Sciatic nerve (tissue), 2 donors: ENCODE measurements at places on chromosomes 4 and X.

DNA sequence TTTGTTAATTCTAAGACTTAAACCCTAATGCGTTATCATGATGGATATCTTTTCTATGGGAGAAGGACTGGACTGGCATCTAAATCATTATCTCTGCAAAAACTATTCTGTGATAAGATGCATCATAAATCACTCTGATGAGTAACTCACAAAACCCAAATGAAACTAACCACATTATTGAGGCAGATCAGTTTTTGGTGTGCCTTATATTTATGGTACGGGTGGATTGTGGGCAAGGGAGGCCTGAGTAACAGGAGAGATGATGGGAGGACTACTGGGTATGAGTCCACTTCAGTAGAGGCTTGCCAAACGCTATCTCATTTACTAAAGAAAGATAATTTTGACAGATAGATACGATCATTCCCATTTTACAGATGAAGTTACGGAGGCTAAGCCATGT, 66.4 kb upstream of the GUCY1A1 start:
- DNase-seq: no peak

DNA sequence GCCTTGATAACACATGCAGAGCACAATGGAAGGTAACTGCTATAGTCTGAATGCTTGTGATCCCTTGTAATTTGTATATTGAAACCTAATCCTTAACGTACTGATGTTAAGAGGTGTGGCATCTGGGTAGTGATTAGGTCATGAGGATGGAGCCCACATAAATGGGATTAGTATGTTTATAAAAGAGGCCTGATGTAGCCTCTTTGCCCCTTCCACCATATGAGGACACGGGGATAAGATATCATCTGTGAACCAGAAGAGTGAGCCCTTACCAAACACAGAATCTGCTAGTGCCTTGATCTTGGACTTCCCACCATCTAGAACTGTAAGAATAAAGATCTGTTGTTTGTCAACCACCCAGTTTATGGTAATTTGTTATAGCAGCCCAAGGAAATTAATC, 1074.2 kb upstream of the INTU start:
- no peak for DNase-seq

- DNase-seq: no peak
These were observed 298.7 kb upstream of the EPHA5 start for GRCh38 chr4:65968831-65969558.

DNA sequence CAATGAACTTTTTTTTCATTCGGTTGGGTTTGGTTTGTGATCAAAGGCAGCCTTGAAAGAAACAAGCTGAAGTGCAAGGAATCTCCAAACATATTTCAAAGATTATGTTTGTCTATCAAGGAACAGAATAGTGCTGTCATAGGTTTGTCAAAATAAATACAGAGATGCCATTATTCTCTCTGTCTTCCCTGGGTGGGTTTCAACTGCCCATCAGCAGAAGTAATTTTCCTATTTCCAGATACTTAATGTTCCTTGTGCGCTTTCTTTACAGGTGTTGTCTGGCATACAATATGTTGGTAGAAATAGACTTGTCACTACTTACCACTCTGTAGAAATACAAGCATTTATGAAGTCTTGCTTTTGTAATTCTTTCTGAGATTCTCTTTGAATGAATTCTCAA, 294.9 kb downstream of the PDHA2 start:
- no peak for DNase-seq

- no peak for DNase-seq
These were observed 104.9 kb upstream of the GIMD1 start for GRCh38 chr4:106473515-106473914.

- no peak for DNase-seq
These were observed 62.7 kb downstream of the FHDC1 start for GRCh38 chr4:152998861-152999260.

DNA sequence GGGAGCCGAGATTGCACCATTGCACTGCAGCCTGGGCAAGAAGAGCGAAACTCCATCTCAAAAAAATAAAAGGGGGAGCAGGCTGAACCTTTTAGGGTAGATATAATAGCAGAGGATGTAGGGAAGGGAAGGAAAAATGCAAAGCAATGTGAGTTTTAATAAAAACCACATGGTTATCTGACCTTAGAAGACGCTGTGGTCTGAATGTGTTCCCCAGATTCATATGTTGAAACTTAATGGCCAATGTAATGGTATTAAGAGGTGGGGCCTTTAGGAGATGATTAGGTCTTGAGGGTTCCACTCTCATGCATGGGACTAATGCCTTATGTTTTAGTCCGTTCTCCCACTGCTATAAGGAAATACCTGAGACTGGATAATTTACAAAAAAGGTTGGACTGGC, 114.1 kb upstream of the STX18 start:
- no peak for DNase-seq

DNA sequence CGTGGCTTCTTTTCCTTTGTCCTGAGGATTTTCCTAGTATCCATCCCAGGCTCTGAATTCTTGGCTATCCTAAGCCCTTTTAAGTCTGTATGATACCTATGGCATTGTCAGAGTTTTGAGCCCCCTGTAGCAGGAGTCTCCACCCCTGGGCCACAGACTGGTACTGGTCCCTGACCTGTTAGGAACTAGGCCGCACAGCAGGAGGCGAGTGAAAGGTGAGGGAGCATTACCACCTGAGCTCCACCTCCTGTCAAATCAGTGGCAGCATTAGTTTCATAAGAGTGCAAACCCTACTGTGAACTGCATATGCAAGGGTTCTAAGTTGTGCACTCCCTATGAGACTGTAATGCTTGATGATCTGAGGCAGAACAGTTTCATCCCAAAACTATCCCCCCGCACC, 216.1 kb downstream of the RAPGEF2 start:
- no peak for DNase-seq

GRCh38 chr4:1052231-1052671, 40.8 kb downstream of the FGFRL1 start:
- peak; percentile 47 for DNase-seq

GRCh38 chrX:50180073-50180940, 20.5 kb downstream of the AKAP4 start:
- no peak for DNase-seq

DNA sequence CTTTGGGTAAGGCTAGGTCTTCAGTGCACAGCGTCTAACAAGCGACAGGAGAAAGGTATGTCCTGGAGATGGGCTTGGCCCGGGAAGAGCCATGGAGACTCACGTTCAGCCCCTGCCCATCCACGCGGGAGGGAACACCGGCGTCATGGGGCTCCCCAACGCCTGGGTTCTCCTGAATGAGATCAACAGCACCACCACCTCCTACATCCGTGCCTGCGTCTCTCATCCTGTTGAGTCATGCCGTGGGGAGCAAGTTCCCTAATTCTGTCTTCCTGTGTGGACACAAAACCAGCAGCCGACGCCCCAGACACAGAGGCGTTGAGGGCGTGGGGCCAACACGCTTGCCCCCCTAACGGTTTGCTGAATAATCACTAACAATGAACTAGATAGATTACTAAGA, 20.1 kb upstream of the IL3RA start:
- DNase-seq: peak; percentile 66

DNA sequence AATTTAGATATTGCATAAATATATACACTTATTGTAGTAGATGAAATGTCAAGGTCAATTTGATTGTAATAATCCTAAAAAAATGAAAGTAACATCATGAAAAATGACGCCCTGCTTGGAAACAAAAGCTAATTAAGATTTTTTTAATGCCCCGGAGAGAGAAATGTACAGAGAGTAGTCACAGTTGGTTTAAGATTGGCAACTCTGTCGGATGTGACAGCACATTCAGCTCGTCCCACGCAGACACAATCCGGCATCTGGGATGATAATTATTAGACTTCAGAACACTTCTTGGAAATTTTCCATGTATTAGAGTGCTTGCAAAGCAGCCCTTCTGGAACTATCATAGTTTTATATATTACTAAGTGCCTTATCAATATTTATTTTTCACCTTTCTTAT, 478.0 kb downstream of the PDHA2 start:
- DNase-seq: no peak

DNA sequence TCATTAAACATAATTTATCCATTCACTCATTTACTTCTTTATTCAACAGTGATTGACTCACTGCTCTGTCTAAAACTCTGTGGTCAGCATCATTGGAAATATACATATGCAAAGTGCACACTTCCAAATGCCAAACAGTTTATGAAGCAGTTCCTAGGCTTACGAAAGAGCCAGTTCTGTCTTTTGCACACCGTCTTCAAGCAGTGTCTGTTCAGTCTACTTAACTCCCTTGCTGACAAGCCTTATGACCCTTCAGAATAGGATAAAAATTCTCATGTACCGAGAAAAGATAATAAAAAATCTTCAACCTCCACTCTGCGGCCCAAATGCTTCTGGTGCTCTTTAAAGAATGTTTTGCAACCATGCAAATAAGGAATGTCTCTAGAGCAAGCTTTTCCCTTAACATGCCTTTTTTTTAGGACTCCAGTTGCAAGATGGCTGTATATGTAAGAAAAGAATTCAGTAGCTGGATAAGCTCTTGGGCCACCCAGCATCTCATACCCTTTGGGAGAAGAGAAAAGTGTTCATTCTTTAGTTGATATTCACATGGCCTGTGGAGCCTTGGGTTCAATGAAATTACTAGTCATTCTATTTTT, 1037.0 kb upstream of the SLIT2 start:
- no peak for DNase-seq
